ENCODE measurements at places on chromosomes 2 and 18.

GRCh38 chr2:1226766-1227165 is 186.5 kb upstream of the TPO start:
- DNase-seq = no peak

DNA sequence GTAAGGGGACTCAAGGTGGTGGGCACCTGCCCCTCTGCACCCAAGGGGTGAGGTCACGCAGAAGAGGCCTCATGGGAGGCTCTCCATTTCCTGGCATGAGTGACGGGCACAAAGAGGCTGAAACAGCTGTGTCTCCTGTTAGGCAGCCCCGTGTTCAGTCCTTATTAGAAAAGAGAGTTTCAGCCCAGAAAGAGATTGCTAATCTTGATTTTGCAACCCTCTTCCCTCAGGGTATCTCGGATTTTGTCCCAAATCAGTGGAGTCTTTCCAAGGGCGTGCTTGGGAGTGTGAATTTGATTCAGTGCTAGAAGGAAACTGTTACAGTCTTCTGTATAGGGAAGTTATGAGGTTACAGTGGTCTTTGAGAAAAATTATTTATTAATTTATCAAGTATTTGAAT is 10.4 kb downstream of the TNFRSF11A start:
- no peak for DNase-seq

- no peak for DNase-seq
Measured at GRCh38 chr18:75141734-75142133, 67.2 kb downstream of the PTGR3 start.

GRCh38 chr2:43787895-43788294 is 14.1 kb downstream of the DYNC2LI1 start:
- DNase-seq = no peak

Data from NCI-H1694 (cell line).